ENCODE measurements at places on chromosomes 12 and 14. TPM values are rescaled to one million over a fixed set of nuclear protein-coding genes. Genes with fewer than 3 reads are reported as not detected.

TSHR gene
- total RNA-seq, result 0.31 TPM

CD27 gene
- total RNA-seq, result 0.27 TPM

PPP1R36 gene
- total RNA-seq, result 0.31 TPM

LHX5 gene
- not detected for total RNA-seq

DNA sequence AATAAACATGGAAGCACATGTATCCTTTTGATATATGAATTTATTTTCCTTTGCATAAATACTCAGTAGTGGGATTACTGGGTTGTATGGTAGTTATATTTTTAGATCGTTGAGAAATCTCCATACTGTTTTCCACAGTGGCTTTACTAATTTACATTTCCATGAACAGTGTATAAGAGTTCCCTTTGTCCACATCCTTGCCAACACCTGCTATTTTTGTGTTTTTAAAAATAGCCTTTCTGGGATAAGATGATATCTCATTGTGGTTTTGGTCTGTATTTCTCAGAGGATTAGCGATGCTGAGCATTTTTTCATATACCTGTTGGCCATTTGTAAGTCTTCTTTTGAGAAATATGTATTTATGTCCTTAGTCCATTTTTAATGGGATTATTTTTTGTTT lies 329.2 kb upstream of the KITLG start:
- no peak overlapping the region for H3K4me3 ChIP-seq
- H3K27ac ChIP-seq, result no peak overlapping the region
- no peaks in the 10 kb centered on the region for H3K27me3 ChIP-seq
- DNase-seq, result no peak
- no peaks in the 10 kb centered on the region for H3K4me1 ChIP-seq
- H3K36me3 ChIP-seq, result no peaks in the 10 kb centered on the region

LALBA gene
- not detected for total RNA-seq

PIP4P1 gene
- 13.7 TPM for total RNA-seq

- no peaks in the 10 kb centered on the region for H3K27me3 ChIP-seq
- H3K36me3 ChIP-seq, result no peaks in the 10 kb centered on the region
- DNase-seq, result no peak
- no peaks in the 10 kb centered on the region for H3K4me1 ChIP-seq
- H3K4me3 ChIP-seq, result no peak overlapping the region
Observed at GRCh38 chr12:8796831-8797626, 25.4 kb upstream of the A2ML1 start.

GLI1 gene
- total RNA-seq, result 7.1 TPM

DNA sequence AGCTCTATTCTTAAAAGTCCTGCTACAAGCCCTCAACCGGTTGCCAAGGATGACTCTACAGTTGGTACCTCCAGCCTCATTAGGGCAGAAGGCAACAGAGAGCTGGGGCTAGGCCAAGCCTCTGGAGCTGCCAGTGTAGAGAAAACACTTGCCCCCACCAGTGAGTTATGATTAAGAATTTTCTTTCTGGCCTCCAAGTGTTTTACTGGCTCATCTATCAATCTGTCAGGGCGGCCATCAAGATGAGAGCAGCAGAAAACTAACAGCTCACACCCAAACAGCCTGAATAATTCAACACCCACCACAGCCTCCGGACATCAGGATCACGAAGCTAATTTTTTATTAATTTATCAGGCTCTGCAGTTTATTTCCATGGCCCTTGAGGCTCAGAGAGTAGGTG lies 40.7 kb upstream of the CMKLR1 start:
- no peak overlapping the region for H3K27ac ChIP-seq
- no peak overlapping the region for H3K4me3 ChIP-seq
- DNase-seq, result no peak

GRCh38 chr14:94153750-94154342 lies 20.3 kb upstream of the PPP4R4 start:
- DNase-seq, result no peak
- no peak overlapping the region for H3K4me3 ChIP-seq
- H3K36me3 ChIP-seq, result no peaks in the 10 kb centered on the region
- peaks cover 5% of the 10 kb centered on the region for H3K27me3 ChIP-seq

GRCh38 chr14:92993302-92993701 lies 70.4 kb downstream of the CHGA start:
- H3K36me3 ChIP-seq, result peaks cover 13% of the 10 kb centered on the region
- H3K4me3 ChIP-seq, result no peak overlapping the region
- H3K4me1 ChIP-seq, result peaks cover 36% of the 10 kb centered on the region

GRCh38 chr14:29756019-29756385 lies 171.6 kb downstream of the PRKD1 start:
- no peak for DNase-seq
- no peaks in the 10 kb centered on the region for H3K4me1 ChIP-seq
- no peak overlapping the region for H3K27ac ChIP-seq

DNA sequence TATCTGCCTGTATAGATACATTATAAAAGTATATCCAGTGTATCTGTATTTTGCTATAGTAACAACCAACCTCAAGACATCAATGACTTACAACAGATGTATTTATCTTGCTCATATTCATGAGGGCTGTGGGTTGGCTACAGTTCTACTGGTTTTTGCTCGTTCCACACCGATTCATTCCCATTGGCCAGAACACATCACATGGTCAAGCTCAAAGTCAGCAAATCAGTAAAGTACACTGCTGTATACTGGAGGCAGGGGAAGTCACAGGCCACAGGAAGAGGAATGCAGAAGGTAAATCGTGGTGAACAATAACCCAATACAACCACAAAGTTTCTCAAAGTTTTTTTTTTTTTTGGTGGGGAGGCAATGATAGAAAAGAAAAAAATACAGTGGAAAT lies 180.0 kb upstream of the CDKN3 start:
- no peak overlapping the region for H3K4me3 ChIP-seq
- H3K27me3 ChIP-seq, result peaks cover 18% of the 10 kb centered on the region
- no peak overlapping the region for H3K27ac ChIP-seq
- peaks cover 10% of the 10 kb centered on the region for H3K4me1 ChIP-seq
- no peak for DNase-seq
- no peaks in the 10 kb centered on the region for H3K36me3 ChIP-seq

DNA sequence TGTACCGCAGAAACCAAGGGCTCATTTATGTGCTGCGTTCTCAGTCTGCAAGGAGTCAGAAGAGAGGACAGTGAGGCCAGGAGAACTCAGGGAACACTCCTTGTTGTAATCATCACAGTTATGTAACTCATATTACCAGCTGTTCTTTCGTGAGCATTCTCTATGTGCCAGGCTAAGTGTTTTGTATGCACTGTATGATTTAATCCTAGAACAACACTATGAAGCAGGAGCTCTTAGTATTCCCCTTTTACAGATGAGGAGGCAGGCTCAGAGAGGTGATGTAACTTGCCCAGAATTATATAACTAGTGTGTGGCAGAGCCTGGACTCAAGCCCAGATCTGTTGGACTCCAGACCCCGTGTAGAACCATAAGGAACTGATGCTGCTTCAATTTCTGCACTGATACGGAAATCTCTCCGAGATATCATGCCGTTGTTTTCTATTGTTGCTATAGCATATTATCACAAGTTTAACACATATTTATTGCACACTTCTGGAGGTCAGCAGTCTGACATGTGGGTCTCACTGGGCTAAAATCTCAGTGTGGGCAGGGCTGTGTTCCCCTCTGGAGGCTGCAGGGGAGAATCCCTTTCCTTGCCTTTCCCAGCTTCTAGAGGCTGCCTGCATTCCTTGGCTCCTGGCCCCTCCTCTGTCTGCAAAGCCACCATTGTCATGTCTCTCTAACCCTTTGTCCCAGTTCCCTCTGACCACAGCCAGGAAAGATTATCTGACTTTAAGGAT lies 16.3 kb upstream of the CD9 start:
- H3K27ac ChIP-seq, result no peak overlapping the region
- H3K4me3 ChIP-seq, result no peak overlapping the region
- no peak for DNase-seq
- peaks cover 3% of the 10 kb centered on the region for H3K27me3 ChIP-seq
- H3K4me1 ChIP-seq, result peaks cover 43% of the 10 kb centered on the region

DNA sequence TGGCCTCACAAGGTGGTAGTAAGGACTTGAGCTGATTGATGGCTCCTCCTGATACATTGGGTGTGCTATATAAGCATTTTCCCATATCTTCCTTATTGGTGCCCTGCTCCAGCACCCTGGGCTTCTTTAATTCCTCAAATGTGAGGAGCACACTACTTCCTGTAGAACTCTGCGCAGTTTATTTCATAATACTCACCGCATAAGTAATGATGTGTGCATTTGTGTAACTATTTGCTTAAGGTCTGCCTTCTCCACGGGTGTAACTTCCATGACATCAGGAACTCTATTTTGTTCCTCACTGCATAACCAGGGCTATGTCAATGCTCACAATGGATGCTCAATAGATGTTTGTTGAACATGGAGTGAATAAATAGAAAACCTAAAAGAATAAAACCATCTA lies 392.2 kb downstream of the SEC23A start:
- H3K4me1 ChIP-seq, result no peaks in the 10 kb centered on the region
- DNase-seq, result no peak
- no peak overlapping the region for H3K27ac ChIP-seq
- no peaks in the 10 kb centered on the region for H3K36me3 ChIP-seq
- no peak overlapping the region for H3K4me3 ChIP-seq

DNA sequence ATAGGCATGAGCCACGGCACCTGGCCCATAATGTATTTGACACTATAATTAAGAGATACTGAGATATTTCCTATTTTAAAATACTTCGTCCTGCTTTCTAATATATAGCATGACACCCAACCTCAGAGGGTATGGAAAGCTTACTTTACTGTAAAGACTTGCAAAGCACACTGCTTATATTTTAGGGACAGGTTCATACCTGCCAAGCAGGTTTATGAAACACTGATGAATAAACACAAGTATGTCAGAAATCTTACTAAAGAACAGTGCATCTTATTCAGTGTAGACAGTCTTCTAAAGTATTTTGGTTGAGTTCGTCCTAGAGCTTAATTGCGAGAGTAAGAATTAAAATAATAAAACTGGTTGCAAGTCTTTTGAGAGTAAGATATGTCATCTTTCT lies 65.4 kb downstream of the PPFIBP1 start:
- no peak overlapping the region for H3K27ac ChIP-seq
- no peaks in the 10 kb centered on the region for H3K27me3 ChIP-seq
- no peak for DNase-seq
- no peak overlapping the region for H3K4me3 ChIP-seq

FERMT2 gene
- 100 TPM for total RNA-seq

- H3K27me3 ChIP-seq, result no peaks in the 10 kb centered on the region
- no peaks in the 10 kb centered on the region for H3K36me3 ChIP-seq
- H3K27ac ChIP-seq, result no peak overlapping the region
- no peak overlapping the region for H3K4me3 ChIP-seq
- H3K4me1 ChIP-seq, result peaks cover 5% of the 10 kb centered on the region
- DNase-seq, result no peak
Observed at GRCh38 chr12:107477018-107477417, 208.6 kb upstream of the PWP1 start.

- H3K27ac ChIP-seq, result no peak overlapping the region
- no peak for DNase-seq
- H3K4me3 ChIP-seq, result no peak overlapping the region
- H3K36me3 ChIP-seq, result no peaks in the 10 kb centered on the region
- no peaks in the 10 kb centered on the region for H3K4me1 ChIP-seq
- no peaks in the 10 kb centered on the region for H3K27me3 ChIP-seq
Observed at GRCh38 chr12:16228067-16228466, 49.4 kb downstream of the SLC15A5 start.
